Activated gamma-delta T cell treated with anti-CD3 and anti-CD28 coated beads, Interleukin-2, amount 50 U/mL, for 16 hours (primary cell): ENCODE measurements at places on chromosomes 6 and 20.

DNA sequence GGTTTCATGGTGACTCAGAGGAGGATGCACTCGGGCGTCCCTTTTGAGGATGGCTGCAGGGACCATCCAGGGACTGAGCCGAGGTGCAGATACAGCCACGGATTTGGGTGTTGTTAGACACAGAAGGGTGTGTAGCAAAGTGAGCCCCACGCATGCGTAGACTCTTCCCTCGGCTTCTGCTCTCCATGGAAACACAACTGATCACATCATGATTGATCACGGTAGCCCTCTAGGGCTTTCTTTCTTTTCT lies 606 bp upstream of the ULBP1 start:
- no peak for DNase-seq

GRCh38 chr6:33758815-33759216 lies 12.1 kb upstream of the IP6K3 start:
- no peak for DNase-seq

- DNase-seq = no peak
Observed at GRCh38 chr6:142783499-142783898, 161.5 kb downstream of the HIVEP2 start.

DNA sequence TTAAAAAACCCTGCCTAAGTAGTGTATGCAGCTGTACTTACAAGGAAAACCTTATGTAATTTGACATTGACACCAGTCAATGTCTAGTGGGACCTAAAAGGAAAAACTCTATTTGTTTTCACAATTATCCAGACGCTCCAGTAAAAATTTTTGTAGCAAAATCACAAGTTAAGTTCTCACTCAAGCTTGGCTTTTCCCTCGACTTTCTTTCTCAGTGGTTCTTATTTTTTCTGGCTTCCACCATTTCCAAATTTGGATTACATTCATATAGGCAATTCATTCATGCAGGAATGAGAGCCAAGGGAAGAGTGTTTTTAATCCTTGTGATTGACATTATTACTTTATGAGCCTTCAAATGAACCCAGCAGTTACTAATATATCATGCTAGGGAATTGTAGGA lies 66.0 kb upstream of the ADGRG6 start:
- DNase-seq = no peak

- DNase-seq = no peak
Observed at GRCh38 chr20:58677079-58677604, 15.5 kb upstream of the NPEPL1 start.

- no peak for DNase-seq
Observed at GRCh38 chr6:170038251-170038650, 252.6 kb downstream of the DLL1 start.

DNA sequence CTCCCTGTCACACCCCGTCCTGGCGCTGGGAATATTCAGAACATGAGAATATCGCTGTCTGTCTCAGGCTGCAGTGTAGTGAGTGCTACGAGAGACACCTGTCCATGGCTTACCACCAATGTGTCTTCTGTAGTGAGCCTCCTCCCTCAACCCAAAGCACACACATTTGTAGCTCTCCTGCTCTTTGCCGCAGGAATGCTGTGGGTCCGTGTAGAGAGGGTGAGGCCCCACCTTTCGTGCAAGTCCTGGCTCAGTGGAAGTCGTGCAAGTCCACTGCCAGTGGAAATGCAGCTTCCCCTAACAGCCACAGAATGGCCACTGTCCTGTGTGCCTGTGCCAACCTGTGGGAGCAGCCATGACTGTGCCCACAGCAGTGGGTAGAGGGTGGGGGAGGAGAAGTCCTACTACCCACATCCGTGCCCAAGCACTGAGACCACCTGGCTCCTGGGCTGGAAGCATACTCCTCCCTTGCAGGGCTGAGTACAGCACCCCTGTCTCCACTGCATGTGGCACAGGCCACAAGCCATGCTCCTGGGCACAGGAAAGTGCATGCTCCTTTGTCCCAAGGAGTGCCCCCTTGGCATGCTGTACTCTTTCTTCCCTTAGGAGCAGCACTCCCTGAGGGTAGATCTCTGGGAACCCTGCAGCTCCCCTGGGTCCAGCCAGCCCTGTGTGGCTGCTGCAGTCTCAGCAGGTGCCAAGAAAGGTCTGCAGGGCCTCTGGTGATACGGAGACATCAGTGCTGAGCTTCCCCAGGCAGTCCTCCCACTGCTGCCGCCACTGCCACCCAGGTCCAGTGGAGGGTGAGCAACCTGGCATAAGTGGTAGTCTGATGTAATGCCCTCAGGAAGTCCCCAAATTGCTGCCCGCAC lies 28.0 kb downstream of the IGF2R start:
- DNase-seq = no peak

DNA sequence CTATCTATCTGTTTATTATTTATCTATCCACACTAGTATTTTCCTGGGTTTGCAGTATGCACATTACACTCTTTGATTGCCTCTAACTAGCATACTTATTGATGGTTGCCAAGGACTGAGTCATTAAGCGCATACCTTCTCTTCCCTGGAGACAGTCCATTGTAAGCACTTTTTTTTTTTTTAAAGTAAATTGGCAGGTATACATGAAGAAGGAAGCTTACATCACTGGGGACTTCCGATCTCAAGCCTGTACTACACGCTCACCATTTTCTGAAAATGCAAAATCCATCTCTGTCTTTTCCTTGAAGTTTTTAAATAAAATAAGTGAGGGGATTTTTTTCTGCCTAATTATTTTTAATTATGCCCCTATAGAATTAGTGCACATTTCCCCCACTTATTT lies 63.5 kb downstream of the HMGN3 start:
- DNase-seq = no peak

GRCh38 chr6:2918936-2919335 lies 15.8 kb upstream of the SERPINB9 start:
- DNase-seq = no peak

DNA sequence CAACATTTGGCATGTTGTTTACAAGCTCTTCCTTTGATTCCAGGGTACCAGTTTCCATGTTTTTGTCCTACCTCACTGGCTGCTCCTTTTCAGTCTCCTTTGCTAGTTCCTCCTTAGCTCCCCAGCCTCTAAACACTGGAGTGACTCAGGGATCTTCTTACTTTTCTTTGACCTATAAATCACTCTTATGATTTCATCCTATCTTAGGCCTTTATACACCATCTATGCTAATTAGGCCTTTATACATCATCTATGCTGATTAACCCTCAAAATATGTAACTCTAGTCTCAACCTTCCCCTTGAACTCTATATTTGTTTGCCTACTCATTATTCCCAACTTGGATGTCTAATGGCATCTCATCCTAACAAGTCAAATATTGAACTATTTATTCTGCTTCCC lies 9.5 kb downstream of the TMEM30A start:
- no peak for DNase-seq

DNA sequence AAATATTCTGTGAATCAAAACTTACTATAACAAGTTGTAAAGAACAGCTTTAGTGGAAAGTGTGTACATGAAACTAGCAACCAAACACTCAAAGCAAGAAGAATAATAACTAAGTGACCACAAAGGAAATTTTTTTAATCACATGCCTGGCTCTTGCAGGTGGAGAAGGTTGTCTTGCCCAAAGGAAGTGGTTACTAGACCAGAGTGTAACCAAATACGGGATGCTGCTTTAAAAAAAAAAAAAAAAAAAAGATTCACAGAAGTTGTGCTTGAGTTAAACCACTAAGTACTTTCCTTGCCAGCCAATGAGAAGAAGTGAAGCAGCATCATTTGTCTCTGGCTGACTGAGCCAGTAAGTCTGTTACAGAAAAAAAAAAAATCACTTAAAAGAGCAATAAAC lies 19.1 kb upstream of the HLA-DQB1 start:
- peak; percentile 24 for DNase-seq

GRCh38 chr6:13946506-13946905 lies 21.8 kb downstream of the RNF182 start:
- no peak for DNase-seq

DNA sequence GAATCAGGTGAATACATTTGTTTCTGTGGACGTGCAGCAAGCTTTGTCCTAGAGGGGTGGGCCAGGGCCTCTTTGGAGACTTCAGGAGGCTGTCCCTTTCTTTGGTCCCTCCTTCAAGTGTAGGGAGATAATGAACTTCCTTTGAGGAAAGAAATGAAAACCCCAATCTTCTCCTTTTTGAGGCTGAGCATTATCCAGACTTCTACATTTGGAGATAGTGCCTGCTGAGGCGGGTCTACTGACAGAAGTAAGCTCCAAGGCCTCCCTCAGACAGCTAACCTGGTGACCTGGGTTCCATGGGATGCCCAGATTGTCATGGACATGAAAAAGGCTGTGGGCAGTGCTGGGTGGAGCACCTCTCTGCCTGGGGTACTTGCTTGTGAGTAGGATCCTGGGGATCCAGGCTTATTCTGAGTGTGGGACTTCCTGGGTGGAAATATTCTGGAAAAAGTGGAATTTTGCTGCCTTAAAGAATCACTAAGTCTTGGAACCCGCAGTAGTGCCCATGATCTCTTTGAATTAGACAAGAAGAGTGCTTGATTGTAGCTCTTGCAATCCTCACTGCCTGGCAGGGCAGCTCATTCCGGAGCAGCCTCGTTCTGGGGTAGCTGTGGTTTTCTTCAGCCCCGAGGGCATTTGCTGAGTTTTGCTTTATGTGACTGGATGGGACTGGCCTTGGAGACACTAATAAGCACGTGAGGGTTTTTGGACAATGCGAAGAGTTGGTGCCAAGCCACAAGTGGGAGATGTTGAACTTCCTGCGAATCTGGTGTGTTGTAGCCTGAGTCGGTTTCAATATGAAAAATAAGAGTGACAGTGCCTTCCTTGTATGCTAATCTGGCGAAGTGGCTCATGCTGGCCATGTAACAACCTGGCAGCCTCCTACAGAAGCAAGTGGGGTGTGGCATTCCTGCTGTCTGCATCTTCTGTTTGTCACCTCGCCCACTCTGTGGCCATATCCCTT lies 28.1 kb downstream of the SNRNP48 start:
- no peak for DNase-seq

DNA sequence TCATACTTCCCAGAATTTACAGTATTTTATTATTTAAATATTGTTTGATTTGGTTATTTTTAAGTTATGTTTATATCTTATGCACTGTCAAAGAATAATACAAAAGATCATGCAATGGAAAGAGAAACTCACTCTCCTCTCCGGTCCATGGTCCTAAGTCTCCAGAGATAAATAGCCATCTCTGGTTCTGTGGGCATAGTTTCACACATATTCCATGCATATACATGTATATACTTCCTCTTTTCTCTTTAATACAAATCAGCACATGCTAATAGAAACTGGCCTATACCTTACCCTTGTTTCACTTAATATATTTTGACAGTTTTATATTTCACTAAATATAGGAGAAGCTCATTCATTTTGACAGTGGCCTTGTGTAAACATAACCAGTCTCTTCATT lies 901.7 kb upstream of the CITED2 start:
- no peak for DNase-seq

GRCh38 chr6:56403745-56404144 lies 156.4 kb upstream of the COL21A1 start:
- DNase-seq = no peak

DNA sequence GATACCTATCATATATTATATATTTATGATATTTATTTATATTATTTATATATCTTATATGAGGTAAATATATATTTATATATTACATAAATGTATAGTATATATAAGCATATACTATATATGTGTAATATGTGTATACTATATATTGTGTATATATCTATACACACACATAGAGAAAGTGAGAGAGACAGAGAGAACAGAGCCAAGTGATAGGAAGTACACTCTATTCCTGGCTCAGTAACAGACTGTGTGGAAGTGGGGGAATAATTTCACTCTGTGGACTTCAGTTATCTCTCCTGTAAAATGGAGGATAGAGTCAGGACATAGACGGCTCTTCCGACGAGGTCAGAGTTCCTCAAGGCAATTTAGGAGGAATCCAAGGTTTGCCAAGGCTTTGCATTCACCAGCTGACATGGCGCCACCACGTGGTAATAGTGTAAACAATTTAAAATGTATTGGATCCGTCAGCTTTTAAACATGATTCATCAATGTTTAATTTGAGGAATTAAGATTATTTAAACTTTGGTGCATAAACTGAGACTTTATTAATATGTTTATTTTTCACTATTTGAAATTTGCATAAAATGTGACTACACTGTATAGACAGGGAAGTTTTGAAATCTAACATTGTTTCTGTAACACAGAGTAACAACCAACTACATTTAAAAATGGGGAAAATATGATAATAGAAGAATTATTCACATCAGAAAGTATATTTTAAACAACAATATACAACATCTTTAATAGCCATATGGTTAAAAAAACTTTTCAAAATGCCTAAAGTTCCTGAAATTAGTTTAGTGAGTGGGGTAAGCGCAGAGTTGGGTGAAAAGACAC lies 75.4 kb upstream of the TMEM244 start:
- no peak for DNase-seq

DNA sequence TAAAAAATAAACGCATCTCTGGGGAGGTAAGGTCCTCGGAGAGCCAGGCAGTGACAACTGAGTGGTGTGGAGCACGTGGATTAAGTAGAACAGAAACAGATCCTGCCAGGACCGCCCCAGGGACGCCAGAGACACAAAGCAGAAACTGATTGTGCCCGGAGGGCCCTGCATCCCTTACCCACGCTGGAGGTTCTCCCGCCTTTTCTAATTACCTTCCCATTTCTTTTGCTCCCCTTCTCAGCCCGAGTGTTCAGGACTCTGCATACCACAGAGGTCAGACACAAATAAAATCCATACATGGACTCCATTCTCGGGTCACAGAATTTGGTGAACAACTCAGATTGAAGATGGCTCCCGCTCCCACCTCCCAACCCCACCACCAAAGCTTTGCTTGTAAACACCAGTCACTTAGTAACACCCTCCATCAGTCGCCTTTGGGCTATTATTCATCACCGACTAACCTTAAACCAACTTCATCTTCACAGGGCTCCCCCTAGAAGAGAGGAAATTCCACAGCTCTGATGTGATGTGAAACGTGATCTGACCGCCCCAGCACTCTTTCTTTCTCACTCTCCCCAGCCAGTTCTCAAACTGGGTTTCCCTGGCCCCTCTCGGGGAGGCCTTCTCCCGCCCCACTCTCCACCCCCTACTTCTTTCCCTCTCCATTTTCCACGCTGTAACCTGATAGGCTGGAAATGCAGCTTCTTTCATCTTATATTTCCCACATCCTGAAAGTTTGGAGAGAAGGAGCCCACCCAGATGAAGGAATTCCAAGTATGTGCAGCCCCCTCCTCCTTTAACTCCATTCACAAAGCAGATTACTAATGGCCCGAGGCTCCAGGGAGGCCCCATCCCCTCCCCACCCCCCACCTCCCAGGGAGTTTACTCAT lies 32.5 kb upstream of the PIM1 start:
- DNase-seq = peak; percentile 12

DNA sequence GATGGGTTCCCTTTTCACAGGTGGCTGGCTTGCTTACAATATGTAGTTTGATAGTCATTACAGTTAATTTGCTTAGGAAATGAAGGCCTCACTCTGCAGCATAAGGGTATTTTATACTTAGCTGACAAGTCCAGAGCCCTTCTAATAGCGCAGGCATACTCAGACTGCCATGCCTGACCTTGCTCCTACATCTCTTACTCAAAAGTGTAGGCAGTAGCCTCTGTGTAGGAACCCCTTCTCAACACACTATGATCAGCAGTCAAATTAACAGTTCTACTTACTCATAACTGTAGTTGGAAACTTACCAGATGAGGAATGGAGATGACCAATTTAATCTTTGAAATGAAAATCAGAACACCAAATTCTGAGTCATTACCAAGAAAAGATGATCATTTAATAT lies 373.5 kb downstream of the TBC1D32 start:
- no peak for DNase-seq

GRCh38 chr6:142881761-142882160 lies 63.2 kb downstream of the HIVEP2 start:
- DNase-seq = no peak
